ENCODE measurements at places on chromosomes 11 and 22.

DNA sequence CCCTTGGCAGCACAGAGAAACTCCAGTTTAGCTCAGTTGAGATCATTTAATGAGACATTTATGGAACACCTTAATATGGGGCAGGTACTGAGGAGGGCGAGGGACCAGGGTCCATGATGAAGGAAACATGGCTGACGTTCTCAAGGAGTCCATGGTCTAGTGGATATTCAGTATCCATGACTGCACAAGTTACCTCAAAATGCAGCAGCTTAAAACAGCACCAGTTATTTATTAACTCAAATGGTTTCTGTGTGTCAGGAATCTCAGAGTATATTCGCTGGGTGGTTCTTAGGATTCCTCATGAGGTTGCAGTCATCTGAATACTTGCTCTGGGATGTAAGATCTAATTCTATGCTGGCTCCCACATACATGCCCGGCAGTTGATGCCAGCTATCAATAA is 346.8 kb downstream of the LARGE1 start:
- no peak for DNase-seq

- DNase-seq: no peak
These were observed 70.7 kb downstream of the DGCR2 start for GRCh38 chr22:19051381-19052072.

GRCh38 chr22:49849161-49850020 is 4.3 kb upstream of the ZBED4 start:
- peak; percentile 30 for DNase-seq

- DNase-seq: no peak
These were observed 67.4 kb upstream of the DBX1 start for GRCh38 chr11:20227631-20228030.

- peak; percentile 28 for DNase-seq
These were observed 17.2 kb downstream of the SYNGR1 start for GRCh38 chr22:39367035-39367434.

DNA sequence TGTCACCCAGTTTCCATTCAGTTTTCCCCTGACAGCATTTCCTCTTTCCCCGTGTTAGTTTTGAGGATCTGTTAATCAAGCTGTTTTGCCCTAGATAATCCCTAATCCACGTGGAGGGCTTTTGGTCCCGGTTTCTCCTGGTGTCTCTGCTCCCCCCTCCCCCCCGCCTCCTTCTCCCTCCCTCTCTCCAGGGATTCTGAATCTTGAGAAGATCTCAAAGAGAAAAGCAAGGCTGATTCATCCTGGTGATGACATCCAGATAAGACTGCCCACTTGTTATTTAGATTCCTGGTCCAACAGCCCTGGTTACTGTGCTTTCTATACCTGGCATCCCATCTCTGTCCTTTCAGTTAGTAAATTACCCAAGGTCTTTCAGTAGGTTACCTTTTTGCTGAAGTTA is 59.4 kb downstream of the KCNA4 start:
- no peak for DNase-seq

DNA sequence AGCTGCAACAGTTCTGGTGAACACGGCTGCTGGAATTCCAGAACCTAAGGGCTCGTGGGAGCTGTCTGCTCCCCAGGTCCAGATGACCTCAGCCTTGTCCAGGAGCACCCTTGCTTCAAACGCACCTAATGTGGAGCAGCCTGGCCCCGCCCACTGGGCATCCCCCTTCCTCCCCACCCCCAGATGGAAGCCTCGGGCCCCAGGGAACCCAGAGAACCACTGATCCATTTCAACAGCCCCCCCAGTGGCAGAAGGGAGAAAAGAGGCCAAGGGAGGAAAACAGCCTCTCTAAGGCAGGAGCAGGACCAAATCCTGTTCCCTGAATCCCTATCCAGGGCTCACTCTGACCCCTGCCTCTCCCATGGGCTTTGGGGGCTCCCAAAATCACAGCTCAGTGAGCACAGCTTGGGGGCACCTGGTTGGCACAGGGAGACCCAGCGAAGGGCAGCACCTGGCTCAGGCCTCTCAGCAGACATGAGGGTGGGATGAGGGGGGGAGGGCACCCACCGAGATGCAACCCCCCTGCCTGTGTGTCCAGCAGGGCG is 1.2 kb downstream of the CYTH4 start:
- peak; percentile 25 for DNase-seq

- no peak for DNase-seq
These were observed 300.5 kb downstream of the CTTN start for GRCh38 chr11:70698871-70699270.

DNA sequence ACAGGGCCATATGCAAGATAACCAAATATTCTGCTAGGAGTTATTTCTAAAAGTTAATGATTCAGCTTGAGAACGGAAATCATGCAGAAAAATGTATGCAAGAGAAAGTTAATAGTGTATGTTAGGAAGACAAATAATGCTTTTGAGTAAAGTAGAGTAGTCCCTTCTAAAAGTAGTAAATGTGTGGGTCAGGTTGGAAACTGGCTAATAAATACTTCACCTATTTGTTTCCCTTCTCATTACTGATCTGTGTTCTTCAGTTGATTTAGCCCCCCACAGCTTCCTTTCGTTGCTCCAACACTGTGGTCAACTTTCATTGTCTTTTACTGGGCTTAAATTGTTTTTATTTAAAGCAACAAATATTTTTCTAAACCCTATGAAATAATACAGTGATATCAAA is 444.2 kb downstream of the CNTN5 start:
- no peak for DNase-seq

GRCh38 chr11:67632175-67632981 is 2.6 kb upstream of the NUDT8 start:
- DNase-seq: no peak

GRCh38 chr11:61477727-61478148 is 30.8 kb upstream of the LRRC10B start:
- no peak for DNase-seq

GRCh38 chr11:23509023-23509422 is 648.7 kb upstream of the CCDC179 start:
- no peak for DNase-seq

DNA sequence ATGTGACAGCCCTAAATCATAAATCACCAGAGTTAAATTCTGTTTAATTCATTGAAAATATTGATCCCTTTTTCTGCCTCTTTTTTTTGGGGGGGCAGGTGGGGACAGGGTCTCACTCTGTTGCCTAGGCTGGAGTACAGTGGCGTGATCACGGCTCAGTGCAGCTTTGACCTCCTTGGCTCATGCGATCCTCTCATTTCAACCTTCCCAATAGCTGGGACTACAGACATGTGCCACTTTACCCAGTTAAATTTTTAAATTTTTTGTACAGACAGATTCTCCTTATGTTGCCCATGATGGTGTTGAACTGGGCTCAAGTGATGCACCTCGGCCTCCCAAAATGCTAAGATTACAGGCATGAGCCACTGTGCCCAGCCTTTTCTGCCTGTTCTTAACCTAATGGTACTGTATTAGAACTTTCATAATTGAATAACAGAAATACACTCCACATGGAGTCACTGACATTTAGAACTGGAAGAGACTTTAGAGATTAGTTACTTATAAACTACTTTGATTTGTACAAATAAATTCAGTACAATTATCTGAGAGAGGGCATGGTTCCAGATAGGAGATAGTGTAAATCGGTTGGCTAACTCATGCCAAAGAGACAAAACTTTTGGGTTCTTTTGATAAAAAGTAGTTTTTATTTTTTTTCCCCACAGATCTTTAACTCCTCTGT is 76.4 kb upstream of the PRODH start:
- DNase-seq: no peak

- no peak for DNase-seq
These were observed 45.8 kb upstream of the MYH9 start for GRCh38 chr22:36433318-36434231.

All from GDM1 (cell line).